ENCODE measurements at places on chromosomes 7 and 10. TPM values are rescaled to one million over a fixed set of nuclear protein-coding genes. Genes with fewer than 3 reads are reported as not detected.
A peak's percentile ranks its signal among the peaks of the same experiment; 100 is the strongest.

DNAJC12 gene
- 1.2 TPM for polyA plus RNA-seq

CTNNA3 gene
- polyA plus RNA-seq: under 0.01 TPM

- no peak for DNase-seq
- H3K4me3 ChIP-seq: no peak overlapping the region
- H3K27me3 ChIP-seq: no peaks in the 10 kb centered on the region
Observed at GRCh38 chr10:87544721-87545120, 40.0 kb downstream of the MINPP1 start.

GRCh38 chr7:118129041-118129795 lies 54.7 kb upstream of the LSM8 start:
- no peak overlapping the region for H3K4me3 ChIP-seq
- H3K27ac ChIP-seq: no peak overlapping the region
- no peaks in the 10 kb centered on the region for H3K36me3 ChIP-seq
- H3K4me1 ChIP-seq: no peaks in the 10 kb centered on the region
- H3K27me3 ChIP-seq: no peaks in the 10 kb centered on the region
- peak; percentile 59 for DNase-seq
